HepG2 (cell line): ENCODE measurements at places on chromosomes 11 and 22. TPM values are rescaled to one million over a fixed set of nuclear protein-coding genes. Genes with fewer than 3 reads are reported as not detected.
A peak's percentile ranks its signal among the peaks of the same experiment; 100 is the strongest.

ADM gene
- total RNA-seq, result 4.3 and 10.7 TPM in 2 replicates

OR2D2 gene
- total RNA-seq, result not detected in 2 replicates

DNA sequence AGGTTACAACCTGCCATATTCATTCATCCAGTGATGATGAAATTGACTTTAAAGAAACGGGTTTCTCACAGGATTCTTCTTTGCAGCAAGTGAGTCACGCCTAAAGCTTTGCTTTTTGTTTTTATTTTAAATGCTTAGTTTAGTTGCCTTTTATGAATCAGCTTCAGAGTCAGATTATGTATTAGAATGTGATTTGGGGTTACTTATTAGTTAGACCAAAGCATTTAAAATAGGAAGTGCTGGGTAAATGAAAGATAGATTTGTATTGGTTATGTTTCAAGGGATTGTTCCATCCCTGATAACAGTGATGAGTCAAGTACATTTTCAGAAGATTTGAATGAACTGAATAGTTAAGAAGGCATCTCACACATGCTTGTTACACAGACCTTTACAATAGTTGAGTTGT is 101.3 kb upstream of the GAL start:
- no peak overlapping the region for H3K27ac ChIP-seq
- H3K4me3 ChIP-seq, result no peak overlapping the region
- H3K4me1 ChIP-seq, result no peaks in the 10 kb centered on the region
- H3K27me3 ChIP-seq, result no peaks in the 10 kb centered on the region

BAIAP2L2 gene
- total RNA-seq, result 3.0 and 4.4 TPM in 2 replicates

GRCh38 chr11:73375830-73376159 is 404 bp upstream of the RELT start:
- peaks cover 43% of the 10 kb centered on the region for H3K4me1 ChIP-seq
- no peak for DNase-seq
- peak overlapping the region; percentile 25 for H3K4me3 ChIP-seq
- H3K27ac ChIP-seq, result no peak overlapping the region
- peaks cover 7% of the 10 kb centered on the region; the same call in 1 of the 3 replicates for H3K27me3 ChIP-seq
- H3K36me3 ChIP-seq, result no peaks in the 10 kb centered on the region
